Neuronal stem cell (in vitro differentiated cells): ENCODE measurements at places on chromosomes 3 and 15.

- no peak for DNase-seq
These were observed 8.8 kb downstream of the CAPN3 start for GRCh38 chr15:42368096-42368495.

- DNase-seq: no peak
These were observed 73.5 kb upstream of the ABI3BP start for GRCh38 chr3:101066711-101067129.

DNA sequence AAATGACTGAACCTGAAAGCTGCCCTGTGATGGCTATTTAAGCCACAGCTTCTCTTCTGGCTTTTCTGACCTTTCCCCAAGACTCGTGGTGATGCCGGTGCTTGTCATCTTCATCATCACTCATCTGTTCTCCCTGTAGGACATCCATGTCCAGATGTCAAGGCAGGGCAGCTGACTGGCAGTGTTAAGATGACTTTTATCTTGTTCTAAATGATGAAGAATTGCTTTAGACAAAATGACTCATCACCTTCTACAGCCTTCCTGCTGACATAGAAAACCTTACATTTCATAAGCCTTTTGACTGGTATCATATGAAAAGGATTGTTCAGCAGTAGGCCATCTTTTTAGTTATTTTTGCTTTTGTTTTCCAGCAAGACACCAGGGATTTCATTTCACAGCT, 67.0 kb upstream of the GPR149 start:
- DNase-seq: no peak

DNA sequence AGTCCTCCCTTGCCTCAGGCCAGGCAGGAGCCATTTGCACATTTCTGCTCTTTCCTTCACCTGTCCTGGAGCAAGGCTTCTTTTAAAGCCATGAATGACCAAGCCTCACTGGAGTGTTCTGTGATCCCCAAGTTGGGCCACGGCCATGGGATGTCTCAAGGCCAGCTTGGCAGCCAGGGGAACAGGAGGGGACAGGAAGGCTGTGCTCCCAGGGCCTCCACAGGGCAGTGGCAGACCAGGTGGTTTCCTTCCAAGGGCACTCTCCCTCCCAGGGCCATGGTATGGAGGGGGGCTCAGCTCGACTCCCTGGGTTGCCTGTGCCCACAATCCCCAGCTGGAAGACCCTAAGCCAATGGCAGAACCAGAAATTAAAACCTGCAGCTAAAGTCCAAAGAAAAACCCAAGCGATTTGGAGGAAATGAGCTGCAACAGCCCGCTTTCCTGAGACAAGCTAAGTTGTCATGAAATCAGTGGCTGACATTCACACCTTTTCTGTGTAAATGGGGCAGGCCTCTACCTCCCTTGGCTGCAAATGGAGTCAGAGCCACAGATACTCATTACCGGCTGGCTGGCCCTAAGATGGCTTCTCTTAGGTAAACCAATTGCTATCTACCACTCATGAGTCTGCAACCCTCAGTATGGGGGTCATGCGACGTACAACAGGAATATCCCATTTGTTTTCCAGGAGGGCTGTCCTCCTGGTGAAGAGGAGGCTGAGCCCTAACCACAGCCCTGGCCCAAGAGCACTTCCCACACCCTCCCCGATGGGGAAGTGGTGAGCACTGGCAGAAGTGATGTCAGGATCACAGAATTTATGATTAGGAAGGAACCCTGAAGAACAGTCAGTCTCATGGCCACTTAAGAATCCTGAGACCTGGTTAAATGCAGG, 83.3 kb downstream of the SNRK start:
- DNase-seq: no peak

DNA sequence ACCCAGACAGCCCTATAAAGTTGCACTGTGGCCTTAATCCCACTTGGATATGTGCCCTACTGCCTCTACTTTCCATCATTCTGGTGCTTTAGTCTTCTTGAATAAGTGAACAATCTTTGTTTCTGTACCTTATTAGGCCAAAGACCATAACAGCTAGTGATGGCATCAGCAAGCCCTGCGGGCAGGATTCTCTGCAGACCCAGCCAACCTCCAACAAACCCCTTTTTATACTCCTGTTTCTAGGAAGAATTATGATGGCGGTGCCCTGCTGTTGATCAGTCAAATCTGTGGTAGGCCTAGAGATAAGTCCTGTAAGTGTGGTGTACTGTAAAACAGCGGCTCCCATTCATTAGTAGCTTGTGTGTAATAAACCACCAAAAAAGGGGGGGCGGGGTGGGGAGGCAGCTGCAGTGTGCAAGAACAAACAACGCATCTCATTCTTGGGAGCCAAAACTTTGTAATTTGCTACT, 40.5 kb downstream of the SOX2 start:
- DNase-seq: no peak

GRCh38 chr3:141830508-141830907, 45.9 kb upstream of the ATP1B3 start:
- DNase-seq: no peak

- DNase-seq: no peak
These were observed 159.4 kb upstream of the SNTN start for GRCh38 chr3:63493101-63493500.

DNA sequence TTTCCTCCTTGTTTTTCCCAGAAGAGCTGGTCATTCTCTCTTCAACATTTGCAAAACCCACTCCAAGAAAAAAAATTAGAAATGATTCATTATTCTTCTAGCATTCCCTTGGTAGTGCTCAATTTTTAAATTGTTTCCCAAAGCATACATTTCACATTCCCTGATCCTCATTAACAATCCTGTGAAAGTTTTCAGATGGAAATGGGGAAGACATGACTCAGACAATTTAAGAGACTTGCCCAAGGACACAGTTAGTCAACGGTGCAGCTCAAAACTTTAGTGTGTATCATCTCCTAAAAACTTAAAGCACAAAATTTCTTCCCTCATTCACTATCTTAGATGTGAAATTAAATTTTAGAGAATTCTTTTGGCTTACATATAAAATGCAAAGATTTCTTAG, 17.1 kb upstream of the ABI3BP start:
- no peak for DNase-seq

DNA sequence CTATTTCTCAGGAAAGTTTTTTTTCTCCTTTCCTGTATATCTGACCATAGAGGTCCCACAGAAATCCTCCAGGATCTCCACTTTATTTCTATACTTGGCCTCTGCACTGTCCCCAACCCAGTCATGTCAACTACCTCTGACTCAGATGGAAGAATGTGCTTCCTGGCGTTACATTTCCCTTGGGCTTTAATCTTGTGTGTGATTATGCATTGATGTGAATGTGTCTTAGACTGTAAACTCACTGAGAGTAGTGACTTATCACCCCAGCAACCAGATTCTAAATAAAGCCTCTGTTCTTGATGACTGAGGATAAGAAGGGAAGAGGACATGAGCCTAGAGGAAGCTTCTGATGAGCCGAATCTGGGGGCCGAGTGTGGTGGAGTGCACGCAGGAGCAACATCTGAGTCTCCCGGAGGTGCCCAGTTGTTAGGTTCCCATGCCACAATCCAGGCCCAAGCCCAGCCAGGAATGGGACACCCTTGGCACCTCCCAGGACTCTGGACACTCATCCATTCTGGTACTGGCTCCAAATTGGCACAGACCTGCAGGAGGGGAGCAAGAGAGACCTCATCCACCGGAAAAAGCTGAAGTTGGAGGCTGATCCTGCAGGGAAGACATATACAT, 32.1 kb upstream of the HEG1 start:
- DNase-seq: no peak

DNA sequence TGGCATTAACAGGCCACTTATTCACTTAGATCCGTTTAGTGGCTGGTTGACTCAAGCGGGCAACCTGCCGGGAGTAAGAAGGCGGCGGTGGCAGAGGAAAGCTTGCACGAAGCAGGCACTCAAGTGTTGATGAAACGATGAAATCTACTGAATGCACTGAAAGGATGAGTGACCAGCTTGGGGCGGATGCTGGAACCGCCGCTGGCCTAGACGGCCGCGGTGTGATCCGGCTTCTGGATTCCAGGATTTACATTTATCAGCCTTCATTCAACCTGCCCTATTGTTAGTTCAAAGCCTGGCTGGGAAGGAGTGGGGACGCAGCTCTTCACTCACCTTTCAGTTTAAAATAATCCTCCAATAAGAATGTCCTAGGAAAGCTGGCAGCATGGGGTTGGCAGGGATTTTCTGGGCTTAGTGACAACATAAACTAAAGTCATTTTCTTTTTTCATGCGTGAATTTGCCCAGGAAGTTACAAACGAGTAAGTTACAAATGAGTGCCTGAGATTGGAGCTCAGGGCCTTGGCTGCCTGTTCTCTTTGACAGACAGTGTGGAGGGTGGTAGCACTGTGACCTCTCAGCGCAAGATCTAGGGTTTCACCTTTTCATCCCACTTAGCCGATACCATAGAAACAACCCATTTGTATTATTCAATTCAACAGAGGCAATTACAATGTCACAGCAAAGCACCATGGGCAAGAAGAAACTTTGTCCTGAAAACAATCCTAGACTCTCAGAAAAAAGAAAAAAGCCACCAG, 1.1 kb upstream of the PLCH1 start:
- peak; percentile 81 for DNase-seq
